ENCODE measurements at places on chromosomes 5 and 9. TPM values are rescaled to one million over a fixed set of nuclear protein-coding genes. Genes with fewer than 3 reads are reported as not detected.
A peak's percentile ranks its signal among the peaks of the same experiment; 100 is the strongest.

GRCh38 chr9:71638627-71639026 is 129.7 kb downstream of the CEMIP2 start:
- no peak for DNase-seq
- no peak overlapping the region for H3K4me3 ChIP-seq
- H3K27ac ChIP-seq = no peak overlapping the region
- H3K36me3 ChIP-seq = no peaks in the 10 kb centered on the region
- no peaks in the 10 kb centered on the region for H3K4me1 ChIP-seq

DNA sequence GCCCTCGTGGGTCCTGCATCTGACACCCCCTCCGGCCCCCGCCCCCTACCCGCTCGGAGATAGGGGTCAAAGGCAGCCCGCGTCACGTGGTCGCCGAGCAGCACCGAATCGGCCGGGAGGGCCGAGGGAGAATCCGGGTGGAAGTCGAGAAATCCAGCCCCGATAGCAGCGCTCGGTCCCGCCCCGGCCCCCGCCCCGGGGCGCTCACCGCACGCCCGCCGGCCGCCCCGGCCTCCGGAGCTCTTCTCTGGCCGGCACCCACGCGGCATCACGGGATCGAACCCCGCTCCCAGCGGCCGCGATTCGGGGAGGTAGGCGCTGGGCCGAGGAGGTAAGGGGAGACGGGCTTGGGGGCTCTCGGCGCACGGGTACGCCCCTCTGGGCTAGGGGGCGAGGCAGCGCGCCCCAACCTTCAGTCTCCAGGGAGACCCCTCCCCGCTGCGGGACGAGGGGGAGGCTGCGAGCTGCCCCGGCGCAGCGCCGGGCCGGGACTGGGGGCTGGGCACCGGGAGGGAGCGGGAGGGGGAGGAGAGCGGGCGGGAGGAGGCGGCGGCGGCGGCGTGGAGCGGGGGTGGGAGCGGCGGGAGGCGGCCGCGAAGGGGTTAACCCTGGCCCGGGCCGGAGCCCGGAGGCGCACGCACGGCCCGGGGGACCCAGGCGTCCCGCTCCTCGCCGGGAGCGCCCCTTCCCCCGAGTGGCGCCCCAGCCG is 22.1 kb upstream of the NDST1 start:
- no peaks in the 10 kb centered on the region for H3K27me3 ChIP-seq
- H3K4me3 ChIP-seq = peak overlapping the region; percentile 84
- H3K36me3 ChIP-seq = no peaks in the 10 kb centered on the region
- peaks cover 60% of the 10 kb centered on the region for H3K4me1 ChIP-seq
- peak; percentile 53 for DNase-seq

GRCh38 chr9:122216138-122216797 is 12.5 kb downstream of the LHX6 start:
- H3K4me1 ChIP-seq = peaks cover 14% of the 10 kb centered on the region
- no peak overlapping the region for H3K27ac ChIP-seq
- peak overlapping the region; percentile 17 for H3K4me3 ChIP-seq
- peaks cover 99% of the 10 kb centered on the region for H3K27me3 ChIP-seq
- H3K36me3 ChIP-seq = peaks cover 6% of the 10 kb centered on the region

DNA sequence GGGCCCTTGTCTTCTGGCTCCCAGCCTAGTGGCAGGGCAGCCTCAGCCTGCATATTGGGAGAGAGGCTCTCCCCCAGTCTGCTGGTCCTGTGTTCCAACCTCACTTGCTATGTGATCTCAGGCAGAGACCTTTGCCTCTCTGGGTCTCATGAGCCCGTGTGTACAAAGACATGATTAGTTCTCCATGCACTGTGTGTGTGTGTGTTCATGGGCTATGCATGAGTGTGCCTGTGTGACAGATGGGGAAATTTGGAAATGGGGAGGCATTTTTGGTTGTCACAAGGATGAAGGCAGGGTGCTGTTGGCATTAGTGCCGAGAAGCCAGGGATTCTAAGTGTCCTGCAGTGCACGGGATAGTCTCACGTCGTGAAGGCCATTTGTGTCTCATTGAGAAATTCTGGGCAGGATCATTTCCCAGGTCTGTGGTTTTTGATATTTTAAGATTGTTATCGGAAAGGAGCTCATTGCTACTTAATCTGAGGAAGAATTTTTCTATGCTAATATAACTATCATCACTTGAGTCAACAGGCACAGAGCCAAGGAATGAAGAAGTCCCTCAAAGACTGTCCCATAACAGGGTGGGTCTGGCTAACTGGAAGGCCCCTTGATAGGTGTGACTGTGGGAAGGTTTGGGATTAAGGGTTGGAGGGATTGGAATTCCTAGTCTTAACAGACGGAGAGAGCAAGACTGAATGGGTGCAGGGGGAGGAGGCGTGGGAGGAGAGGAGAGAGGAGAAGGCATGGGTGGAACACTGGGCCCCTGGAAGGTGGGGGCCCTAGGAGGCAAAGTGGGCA is 168.5 kb downstream of the RGS3 start:
- H3K27me3 ChIP-seq = no peaks in the 10 kb centered on the region
- no peak overlapping the region for H3K4me3 ChIP-seq
- H3K27ac ChIP-seq = no peak overlapping the region
- H3K4me1 ChIP-seq = peaks cover 19% of the 10 kb centered on the region

DNA sequence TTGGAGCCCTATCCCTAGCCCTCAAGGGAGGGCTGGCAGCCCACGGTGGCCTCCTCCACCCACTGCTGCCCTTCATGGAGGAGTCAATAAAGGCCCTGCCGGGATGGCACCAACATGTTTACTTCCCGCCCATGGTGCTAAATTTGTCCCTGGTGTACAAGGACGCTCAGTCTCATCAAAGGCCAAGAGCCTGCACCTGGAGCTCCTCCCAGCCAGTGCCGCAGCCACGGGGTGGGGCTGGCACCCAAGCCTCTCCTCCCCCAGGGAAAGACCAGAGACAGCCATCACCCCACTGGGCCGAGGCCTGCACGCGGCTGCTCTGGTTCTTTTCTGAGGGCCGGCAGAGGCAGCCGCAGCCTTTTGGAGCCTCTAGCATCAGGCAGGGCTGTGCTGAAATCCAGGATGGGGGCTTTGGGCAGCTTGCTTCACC is 34.8 kb upstream of the RXRA start:
- no peak overlapping the region for H3K27ac ChIP-seq
- H3K27me3 ChIP-seq = no peaks in the 10 kb centered on the region
- no peaks in the 10 kb centered on the region for H3K36me3 ChIP-seq
- DNase-seq = no peak
- no peak overlapping the region for H3K4me3 ChIP-seq

DNA sequence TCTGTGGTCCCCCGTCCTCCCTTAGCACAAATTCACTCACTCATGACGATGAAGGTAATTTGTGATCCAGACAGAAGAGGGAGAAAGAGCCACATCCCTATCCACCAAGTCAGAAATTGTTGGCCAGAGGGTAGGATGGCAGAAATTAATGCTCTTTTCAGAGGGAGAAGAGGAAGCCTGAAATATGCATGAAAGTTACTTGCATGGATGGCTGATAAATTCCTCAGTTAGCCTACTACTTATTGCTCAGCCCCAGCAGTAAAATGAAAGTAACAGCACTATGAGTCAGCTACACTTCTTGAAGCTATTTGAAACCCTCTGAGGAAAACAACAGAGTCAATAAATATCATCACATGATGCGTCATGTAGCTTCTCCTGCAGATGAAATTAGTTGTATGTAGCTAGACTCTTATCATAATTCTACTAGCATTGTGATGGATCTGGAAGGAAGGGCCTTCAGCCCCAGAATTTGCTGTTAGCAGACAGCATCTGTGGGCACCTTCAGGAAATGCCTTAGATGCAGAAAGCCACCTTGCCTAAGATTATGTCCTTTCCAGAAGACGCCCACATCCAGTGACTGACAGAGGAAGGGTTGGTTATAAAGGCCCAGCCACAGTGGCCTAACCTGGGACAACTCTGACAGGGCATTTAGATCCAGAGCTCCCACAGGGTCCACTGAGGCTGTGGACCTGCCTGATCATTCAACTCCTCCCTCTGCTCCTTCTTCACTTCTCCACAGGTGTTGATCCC is 81.2 kb upstream of the CCDC112 start:
- H3K4me3 ChIP-seq = no peak overlapping the region
- no peaks in the 10 kb centered on the region for H3K36me3 ChIP-seq
- no peaks in the 10 kb centered on the region for H3K27me3 ChIP-seq
- no peaks in the 10 kb centered on the region for H3K4me1 ChIP-seq

GRCh38 chr9:132146039-132146438 is 15.8 kb upstream of the NTNG2 start:
- H3K4me3 ChIP-seq = no peak overlapping the region
- DNase-seq = no peak
- H3K27me3 ChIP-seq = peaks cover 24% of the 10 kb centered on the region
- no peaks in the 10 kb centered on the region for H3K36me3 ChIP-seq
- peaks cover 17% of the 10 kb centered on the region for H3K4me1 ChIP-seq
- no peak overlapping the region for H3K27ac ChIP-seq

DNA sequence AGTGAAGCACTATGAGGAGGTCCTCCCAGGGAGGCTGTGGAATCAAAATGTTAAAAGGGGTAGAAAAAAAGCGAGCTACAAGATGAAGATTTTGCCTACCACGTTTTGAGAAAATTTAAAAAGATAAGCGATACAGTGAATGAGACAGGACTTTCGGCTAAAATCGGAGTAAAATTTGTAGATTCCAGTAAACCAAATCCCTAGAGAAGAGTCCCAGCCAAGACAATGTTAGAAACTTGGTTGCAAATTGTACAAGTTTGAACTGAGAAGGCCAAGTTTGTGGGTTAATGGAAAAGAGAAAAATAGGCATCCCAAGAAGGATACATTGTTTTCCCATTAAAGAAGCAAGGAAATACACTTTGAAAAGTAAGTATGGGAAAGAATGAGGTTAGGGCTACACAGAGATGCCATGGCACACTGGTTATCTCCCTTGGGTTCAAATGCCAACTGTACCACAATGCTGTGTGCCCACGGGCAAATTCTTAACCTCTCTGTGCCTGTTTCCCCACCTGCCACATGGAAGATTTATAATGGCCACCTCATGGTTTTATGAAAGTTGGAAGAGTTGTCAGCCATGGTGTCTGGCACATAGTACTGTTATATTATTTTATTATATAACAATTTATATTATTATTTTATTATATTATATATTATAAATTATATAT is 16.2 kb upstream of the MGAT1 start:
- peaks cover 31% of the 10 kb centered on the region for H3K4me1 ChIP-seq
- DNase-seq = no peak
- no peak overlapping the region for H3K27ac ChIP-seq
- H3K27me3 ChIP-seq = no peaks in the 10 kb centered on the region
- no peak overlapping the region for H3K4me3 ChIP-seq

- no peak overlapping the region for H3K4me3 ChIP-seq
- peaks cover 10% of the 10 kb centered on the region for H3K4me1 ChIP-seq
- H3K27ac ChIP-seq = no peak overlapping the region
- no peaks in the 10 kb centered on the region for H3K36me3 ChIP-seq
Observed at GRCh38 chr5:108639366-108639765, 108.3 kb upstream of the FER start.

- no peaks in the 10 kb centered on the region for H3K36me3 ChIP-seq
- H3K27ac ChIP-seq = no peak overlapping the region
- no peaks in the 10 kb centered on the region for H3K4me1 ChIP-seq
- no peaks in the 10 kb centered on the region for H3K27me3 ChIP-seq
Observed at GRCh38 chr9:3746296-3747275, 220.8 kb upstream of the RFX3 start.

Gene MEGF10
- 96.1 TPM for total RNA-seq

- no peaks in the 10 kb centered on the region for H3K4me1 ChIP-seq
- no peak overlapping the region for H3K27ac ChIP-seq
- no peak for DNase-seq
- H3K27me3 ChIP-seq = peaks cover 3% of the 10 kb centered on the region
Observed at GRCh38 chr5:169753795-169754194, 116.7 kb downstream of the DOCK2 start.

Gene PDGFRB
- total RNA-seq = 15.3 TPM

DNA sequence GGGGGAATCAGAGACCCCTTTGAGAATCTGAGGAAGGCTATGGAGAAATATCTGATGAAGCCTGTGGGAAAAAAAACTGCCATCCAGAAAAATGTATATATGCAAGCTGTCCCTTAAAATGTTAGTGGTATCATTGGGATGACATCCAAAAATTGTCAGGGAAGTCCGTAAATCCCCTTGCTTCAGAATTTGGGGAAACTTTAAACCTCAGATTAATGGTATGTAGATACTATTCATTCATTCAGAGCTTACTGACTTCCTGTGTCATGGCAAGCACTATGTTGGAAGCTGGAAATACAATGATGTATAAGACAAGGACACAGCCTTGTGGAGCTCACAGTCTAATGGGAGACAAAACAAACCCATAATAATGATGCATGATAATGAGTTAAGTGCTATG is 10.9 kb upstream of the MOB3B start:
- peaks cover 24% of the 10 kb centered on the region for H3K36me3 ChIP-seq
- H3K4me3 ChIP-seq = no peak overlapping the region
- no peak overlapping the region for H3K27ac ChIP-seq
- H3K4me1 ChIP-seq = peaks cover 31% of the 10 kb centered on the region
- H3K27me3 ChIP-seq = no peaks in the 10 kb centered on the region

Gene PCDHA1
- total RNA-seq = 0.07 TPM

DNA sequence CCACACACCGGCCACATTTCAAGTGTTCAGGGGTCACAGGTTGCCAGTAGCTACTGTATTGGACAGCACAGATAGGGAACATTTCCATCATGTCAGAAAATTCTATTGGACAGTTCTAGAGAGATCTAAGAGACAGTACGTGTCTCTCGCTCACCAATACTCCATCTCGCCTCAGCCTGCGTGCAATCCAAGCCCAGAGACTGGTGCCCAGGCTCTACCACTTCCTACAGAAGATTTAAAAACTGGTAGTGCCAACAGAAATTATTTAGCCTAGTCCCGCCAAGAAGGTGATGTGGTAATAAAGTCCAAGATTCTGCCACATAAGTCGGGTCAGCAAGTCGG is 390 bp upstream of the SNX2 start:
- H3K27me3 ChIP-seq = peaks cover 2% of the 10 kb centered on the region
- peak overlapping the region; percentile 95 for H3K4me3 ChIP-seq
- H3K27ac ChIP-seq = no peak overlapping the region
- DNase-seq = no peak
- H3K4me1 ChIP-seq = peaks cover 23% of the 10 kb centered on the region

- H3K4me3 ChIP-seq = no peak overlapping the region
- no peak overlapping the region for H3K27ac ChIP-seq
- H3K27me3 ChIP-seq = no peaks in the 10 kb centered on the region
- no peaks in the 10 kb centered on the region for H3K36me3 ChIP-seq
- no peak for DNase-seq
Observed at GRCh38 chr5:154829181-154829588, 21.2 kb downstream of the FAXDC2 start.

- peaks cover 10% of the 10 kb centered on the region for H3K4me1 ChIP-seq
- no peaks in the 10 kb centered on the region for H3K36me3 ChIP-seq
- H3K4me3 ChIP-seq = no peak overlapping the region
- no peaks in the 10 kb centered on the region for H3K27me3 ChIP-seq
- H3K27ac ChIP-seq = no peak overlapping the region
- DNase-seq = no peak
Observed at GRCh38 chr5:102856389-102856777, 101.3 kb downstream of the PAM start.

Gene IRX2
- total RNA-seq = 42.5 TPM

All from neural crest cell (in vitro differentiated cells).